ENCODE measurements at places on chromosomes 1 and 21.

- DNase-seq = no peak
Observed at GRCh38 chr21:16667395-16667794, 845.4 kb upstream of the CXADR start.

DNA sequence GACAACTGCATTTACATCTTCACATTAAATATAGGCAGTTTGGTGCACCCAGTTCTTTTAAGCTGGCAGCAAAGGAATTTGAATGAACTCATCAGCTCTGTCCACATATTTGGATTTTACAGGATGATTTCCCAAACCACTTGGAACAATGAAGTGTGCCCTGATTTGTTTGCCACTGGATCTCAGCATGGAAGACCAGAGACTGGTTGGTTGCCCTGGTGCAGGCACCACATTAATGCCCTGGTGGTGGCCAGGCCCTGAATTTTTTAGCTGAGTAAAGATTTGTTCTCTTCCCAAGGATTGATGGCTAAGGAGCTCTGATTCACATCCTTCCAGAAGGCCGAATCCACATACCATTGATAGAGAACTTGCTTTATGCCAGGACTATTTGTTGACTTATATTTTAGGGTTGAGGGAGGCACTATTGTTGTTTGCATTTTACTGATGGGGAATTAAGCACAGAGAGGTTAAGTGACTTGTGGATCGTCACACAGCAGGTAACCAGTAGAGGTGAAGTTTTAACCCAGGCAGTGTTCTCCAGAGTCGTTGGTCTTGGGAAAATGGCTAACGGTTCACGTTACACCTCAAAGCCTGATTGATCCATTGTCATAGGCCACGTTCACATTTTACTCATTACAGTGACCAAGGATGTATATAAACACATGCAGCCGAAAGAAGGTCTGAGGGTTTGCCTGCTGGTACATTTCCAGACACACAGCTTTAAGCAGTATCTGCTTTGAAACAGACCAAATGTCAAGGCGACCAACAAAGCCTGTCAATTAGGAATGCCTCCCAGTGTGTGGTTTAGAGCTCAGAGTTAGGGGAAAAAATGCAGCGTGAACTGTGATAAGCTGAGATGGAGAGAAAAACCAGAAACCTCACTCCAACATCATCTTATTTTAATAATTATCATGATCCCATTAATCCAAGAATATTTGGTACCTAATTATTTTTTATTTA, 50.7 kb downstream of the KAZN start:
- DNase-seq = no peak

DNA sequence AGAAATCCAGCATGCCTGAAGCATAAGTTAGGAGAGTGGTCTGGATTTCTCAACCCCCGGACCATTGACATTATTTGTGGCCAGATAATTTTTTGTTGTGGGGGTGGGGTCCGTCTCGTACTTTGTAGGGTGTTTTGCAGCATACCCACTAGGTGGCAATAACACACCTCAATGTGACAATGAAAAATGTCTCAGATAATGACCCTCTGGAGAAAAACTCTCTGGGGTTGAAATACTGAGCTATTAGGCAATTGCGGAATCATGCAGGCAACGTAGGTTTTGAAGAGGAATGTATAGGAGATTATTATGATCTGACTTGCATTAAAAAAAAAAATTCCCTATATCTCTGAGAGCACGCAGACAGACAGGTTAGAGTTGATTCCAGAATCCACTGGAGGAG, 25.3 kb upstream of the RRP15 start:
- DNase-seq = no peak

DNA sequence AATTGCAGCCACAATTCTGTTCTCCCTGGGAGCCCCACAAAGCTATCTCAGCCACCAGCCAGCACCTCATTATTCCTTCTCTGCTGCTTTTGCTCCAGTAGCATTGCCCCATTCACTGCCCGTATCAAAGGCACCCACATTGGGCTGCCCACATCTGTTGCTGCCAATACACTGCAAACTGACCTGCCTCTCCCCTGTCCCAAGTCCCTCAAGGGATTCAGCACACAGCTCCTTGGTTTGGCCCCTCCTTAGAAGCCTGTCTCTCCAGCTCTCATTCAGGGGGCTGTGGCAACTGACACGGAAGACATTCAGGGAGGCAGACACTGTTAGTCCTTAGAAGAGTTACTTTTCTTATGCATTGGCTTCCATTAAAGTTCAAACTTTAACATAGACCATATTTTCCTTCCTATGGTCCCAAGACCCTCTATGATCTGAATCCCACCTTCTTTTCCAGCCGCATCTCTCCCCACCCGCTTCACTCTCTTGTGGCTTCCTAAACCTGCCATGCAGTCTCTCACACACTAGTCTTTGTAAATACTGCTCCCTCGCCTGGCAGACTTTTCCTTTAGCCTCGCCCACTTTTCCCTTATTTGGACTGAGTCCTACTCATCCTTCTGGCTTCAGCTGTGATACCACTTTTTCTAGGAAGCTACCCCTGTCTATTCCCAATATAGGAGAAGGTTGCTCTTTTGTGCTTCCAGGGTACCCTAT, 19.3 kb upstream of the KLHDC8A start:
- DNase-seq = no peak

DNA sequence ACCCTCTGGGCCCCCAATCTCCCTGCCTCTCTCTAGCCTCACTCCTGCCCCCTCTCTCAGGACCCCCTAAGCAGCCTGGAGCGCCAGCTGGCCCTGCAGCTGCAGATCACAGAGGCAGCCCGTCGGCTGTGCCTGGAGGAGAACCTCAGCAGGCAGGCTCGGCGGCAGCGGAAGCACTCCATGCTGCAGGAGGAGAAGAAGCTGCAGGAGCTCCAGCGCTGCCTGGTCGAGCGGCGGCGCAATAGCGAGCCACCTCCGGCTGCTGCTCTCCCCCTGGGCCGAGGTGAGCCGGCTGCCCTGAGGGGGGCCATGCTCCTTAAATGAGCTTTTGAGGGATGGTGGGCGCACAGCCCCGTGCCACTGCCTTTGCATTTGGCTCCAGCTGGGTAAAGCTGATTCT, 6.2 kb downstream of the INAVA start:
- no peak for DNase-seq

GRCh38 chr1:219367496-219367895, 193.8 kb downstream of the LYPLAL1 start:
- no peak for DNase-seq

- no peak for DNase-seq
Observed at GRCh38 chr1:90605070-90605469, 112.0 kb downstream of the BARHL2 start.

- no peak for DNase-seq
Observed at GRCh38 chr1:63982201-63982600, 208.4 kb downstream of the ROR1 start.

GRCh38 chr1:168121401-168122011, 15.2 kb downstream of the GPR161 start:
- DNase-seq = peak; percentile 93

DNA sequence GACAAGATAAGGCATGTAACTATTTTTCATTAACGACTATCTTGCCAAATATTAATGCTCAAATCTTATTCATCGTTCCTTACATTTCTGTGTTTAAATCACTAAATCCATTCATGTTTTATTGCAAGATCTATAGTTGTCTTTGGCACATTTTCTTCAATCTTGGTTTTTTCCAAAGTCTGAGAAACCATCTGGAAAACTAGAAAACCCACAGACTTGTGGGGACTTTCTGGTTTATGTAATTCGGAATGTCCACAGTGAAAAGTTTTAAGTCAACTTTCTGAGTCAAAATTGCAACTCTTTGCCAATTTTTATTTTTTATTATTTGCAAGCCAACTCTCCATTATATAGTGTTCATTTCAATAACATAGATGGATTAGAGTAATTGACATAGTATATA, 520.8 kb upstream of the ADAMTS5 start:
- DNase-seq = no peak

- no peak for DNase-seq
Observed at GRCh38 chr1:109249654-109250401, 489 bp downstream of the CELSR2 start.

GRCh38 chr1:178055779-178056471, 38.0 kb upstream of the RASAL2 start:
- no peak for DNase-seq

DNA sequence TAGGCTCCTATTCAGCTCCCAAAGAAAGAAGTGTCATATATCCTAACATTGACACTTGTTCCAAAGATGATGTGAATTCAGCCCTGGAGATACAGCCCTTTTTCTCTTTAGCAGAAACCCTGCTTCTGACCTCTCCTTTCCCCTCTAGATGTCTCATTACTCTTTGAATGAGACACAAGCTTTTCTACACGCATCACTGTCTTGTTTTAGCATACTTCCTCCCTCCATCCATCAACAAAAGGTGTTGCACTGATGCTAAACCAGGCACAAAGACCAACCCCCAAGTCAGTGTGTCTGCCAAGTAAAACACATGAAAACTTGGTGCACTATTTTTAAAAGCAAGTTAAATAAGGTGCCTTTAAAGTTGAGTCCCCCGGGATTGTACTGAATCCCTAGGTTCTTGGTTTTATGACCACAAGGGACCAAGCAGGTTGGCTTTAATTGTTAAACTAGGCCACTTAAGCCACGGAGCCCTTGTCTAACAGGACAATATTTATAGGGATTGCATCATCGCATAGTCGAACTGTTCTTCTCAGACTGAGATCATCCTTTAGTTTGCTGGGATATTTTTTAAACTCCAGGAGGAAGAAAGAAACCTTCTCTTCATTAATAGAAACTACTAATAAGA, 101.0 kb upstream of the GUCA2B start:
- DNase-seq = no peak

- DNase-seq = no peak
Observed at GRCh38 chr1:231318015-231318355, 19.7 kb downstream of the EXOC8 start.

GRCh38 chr1:16196874-16197273, 15.6 kb downstream of the ARHGEF19 start:
- no peak for DNase-seq

GRCh38 chr1:11748294-11749202, 12.6 kb downstream of the AGTRAP start:
- DNase-seq = no peak

GRCh38 chr1:169108863-169109560, 2.5 kb downstream of the ATP1B1 start:
- DNase-seq = no peak

GRCh38 chr21:36076878-36077655, 7.2 kb downstream of the CBR1 start:
- DNase-seq = no peak

DNA sequence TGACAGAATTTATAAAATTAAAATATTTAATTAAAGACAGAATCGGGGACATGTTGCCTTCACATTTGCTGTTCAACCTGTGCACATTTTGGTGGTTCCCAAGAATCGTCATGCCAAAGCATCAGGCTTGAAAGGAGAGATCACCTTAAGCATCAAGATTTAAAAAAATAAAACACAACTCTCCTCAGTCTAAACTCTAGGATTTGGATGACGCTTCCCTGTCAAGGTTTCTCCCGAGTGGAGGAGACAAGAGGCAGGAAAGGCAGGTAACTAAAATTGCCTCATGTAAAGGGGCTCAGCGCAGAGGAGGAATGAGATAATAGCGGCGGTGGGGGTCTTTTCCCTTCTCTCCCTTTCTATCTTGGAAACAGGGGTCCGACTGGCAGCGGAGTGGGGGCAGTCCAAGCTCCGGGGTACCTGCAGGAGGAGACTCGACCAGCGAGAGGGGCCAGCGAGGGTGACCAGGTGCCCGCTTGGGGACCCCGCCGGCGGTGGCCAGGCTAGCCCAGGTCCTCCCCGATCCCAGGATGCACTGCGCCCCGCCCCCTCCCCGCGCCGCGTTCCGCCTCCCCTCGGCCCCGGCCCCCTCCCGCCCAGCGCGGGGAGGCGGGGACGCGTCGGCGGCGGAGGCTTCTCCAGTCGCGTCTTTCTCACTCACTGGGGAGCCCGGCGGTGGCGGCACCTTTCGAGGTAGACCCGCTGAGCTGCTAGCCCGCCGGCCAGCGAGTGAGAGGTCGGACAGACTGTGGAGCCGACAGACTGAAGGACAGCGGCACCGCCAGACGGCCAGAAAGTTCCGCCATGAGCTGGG, at the start of gene FNBP1L:
Gene FNBP1L, plus strand, starts transcription at position 638 of the 811 bp plus-strand sequence. Its CDS starts 164 bp downstream, at position 802.
- DNase-seq = no peak

DNA sequence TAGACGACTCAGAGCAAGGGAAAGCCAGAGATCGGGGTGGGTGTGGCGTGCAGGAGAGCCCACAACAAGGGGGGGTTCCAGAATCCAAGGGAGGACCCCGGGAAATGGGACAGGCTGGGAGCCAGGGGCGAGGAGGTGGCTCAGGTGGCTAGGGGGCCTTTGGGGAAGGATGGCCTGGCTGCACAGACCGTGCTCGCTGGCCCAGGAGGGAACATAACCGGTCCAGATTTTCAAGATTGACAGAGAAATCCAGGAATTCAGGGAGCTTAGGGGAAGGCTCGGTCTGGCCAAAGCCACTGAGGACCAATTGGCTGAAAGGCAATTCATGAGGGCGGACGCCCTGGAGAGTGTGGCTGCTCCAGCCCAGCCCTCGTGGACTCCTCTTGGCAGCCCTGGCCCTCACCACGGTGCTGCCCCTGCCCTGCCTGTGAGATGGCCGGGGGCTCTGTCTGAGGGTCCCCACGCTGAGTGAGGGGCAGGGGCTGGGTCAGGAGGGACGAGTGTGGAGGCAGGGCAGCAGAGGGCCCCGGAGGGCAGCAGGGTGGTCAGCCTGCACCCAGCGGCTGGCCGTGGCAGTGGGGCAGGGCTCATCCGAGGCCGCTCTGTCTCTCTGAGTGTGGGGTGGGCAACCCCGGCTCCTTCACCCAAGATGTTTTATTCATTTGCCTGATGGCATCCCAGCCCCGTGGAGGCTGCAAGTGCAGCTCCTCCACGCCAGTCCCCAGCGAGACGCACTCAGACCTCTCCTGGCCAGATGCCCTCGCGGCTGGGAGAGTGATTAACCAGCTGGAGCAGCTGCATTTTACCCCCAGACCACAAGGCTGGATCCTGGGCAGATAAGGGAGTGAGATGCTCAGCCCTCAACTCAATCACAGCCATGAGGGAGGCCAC, 5.6 kb upstream of the LRRC3 start:
- DNase-seq = no peak

GRCh38 chr1:230833511-230833910, 34.8 kb downstream of the C1orf198 start:
- no peak for DNase-seq

GRCh38 chr1:220044678-220045355, 1.5 kb downstream of the EPRS1 start:
- DNase-seq = no peak

DNA sequence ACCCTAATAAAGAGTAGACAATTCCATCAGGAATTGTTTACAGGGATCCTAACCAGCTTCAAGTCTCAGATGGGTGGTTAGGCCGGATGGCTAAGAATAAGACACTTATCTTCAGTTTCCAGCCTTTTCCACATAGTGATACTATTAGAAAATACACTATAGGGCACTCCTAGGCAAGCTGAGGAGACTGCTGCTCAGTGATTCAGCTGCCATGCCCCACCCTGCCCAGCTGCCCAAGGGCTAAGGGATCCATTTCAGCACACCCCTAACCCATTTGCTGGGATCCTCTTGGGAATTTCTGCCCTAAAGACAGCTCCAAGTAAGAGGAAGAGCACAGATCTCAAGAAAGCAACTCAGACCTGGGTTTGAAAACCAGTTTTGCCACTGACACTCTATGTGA, 31.9 kb downstream of the PLPP3 start:
- DNase-seq = no peak

- no peak for DNase-seq
Observed at GRCh38 chr1:185759061-185759460, 24.9 kb downstream of the HMCN1 start.
